Hematopoietic multipotent progenitor cell treated with erythropoietin and hydrocortisone succinate and interleukin-3 and kit ligand, for 4 days (in vitro differentiated cells): ENCODE measurements at places on chromosomes 11 and 22.

DNA sequence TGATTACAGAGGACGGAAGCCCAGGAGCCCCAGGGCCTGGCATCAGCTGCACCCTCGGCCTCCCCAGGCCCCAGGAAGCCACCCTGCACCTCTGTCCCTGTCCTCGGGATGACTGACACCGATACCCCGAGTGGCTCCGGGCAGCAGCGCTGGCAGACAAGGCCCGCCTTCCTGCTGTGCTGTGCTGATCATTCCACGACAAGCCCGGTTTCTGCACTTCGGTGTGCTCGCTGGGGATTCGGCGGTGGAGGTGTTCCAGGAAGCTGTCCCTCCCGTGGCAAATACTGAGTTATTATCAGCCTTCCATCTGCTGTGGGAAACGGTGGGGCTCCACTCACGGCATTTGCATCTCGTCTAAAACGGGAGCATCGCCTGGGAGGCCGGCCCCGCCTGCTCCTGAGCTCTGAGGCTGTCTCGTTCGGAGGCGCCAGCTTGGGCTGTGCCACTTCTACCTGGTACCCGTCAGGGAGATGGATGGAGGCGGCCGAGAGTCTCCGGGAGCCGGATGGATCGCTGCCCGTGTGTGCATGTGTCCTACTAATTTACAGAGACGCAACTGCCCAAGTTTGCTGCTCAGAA is 506.1 kb downstream of the BRD1 start:
- DNase-seq, result no peak

- no peak for DNase-seq
Observed at GRCh38 chr11:129590030-129590752, 214.5 kb downstream of the BARX2 start.

GRCh38 chr11:113313601-113314000 is 782 bp upstream of the TTC12 start:
- no peak for DNase-seq

DNA sequence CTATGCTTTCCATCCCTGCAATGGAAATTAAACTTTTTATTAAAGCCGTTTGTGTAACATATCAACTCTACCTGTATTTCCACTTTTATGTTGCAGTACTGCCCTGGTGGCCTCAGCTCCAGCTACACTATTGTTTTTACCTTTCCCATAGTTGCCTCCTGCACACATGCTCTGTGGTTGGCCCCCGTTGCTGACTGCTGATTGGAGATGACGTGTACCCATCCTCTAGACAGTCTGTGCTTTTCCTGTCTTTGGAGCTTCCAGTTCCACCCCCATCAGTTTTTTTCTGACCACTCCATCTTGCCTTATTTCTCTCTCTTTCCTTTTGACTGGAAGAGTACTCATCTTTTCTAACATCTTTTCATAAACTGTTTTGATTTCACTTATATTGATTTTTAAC is 123.8 kb downstream of the TEAD1 start:
- DNase-seq, result no peak

DNA sequence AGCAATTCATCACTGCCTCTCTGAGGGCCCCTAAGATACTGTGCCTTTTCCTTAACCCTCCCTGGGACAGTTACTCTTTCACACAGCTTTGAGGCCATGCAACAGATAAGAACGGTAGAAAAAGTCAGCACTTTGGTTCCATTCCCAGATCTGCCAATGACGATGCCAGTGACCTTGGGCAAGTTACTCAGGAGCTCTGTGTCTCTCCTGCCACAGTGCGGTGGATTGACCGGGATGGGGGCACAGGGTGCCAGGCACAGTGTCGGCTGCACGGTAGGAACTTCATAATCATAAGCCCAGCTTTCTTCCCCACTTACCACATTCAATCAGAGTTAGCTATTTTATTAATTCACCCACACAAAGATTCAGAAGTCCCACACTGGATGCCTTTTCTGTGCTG is 1041.8 kb downstream of the TBC1D22A start:
- no peak for DNase-seq

DNA sequence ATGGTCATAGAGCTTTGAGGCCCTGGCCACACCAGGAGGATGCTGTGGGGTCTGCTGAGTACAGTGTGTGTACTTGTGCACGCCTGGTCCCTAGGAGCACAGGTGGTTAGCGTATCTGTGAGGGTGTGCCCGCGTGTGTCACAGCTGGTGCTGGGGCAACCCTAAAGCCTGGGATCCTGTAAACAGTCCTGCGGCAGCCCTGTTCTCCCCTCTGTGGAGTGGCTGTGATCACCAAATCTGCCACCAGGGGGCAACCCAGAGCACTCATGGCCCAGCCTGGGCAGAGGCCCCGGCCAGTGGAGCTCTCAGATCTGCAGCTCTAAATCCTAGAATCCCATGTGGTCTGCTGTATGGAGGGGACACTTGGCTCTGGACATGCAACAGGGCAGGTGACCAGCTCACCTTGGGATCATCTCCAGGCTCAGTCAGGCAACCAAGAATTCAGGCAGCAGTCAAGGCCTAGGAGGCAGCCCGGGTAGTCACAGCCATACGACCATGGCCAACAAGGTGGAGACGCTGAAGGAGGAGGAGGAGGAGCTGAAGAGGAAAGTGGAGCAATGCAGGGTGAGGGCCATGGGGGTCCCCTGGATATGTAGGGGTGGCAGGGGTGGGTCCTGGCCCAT is 3.9 kb downstream of the SH3BP1 start:
- peak; percentile 90 for DNase-seq

- no peak for DNase-seq
Observed at GRCh38 chr11:69487849-69488542, 6.5 kb downstream of the LINC01488 start.

DNA sequence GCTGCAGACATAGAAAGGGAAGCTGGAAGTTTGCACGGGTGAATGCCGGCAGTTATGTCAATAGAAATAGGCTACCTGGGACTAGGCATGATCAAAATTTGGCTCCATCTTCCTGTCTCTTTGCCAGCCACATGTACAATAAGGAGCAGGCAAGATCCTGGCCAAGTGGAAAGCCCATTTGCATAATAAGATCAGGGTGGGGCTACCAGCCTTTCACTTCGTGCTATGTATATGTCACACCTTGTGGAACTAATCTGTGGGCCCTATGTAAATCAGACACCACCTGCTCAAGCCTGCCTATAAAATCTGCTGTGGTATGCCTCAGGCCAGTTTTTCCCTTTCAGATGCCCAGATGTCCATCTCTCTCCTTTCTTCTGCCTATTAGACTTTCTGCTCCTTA is 79.3 kb upstream of the DRD2 start:
- no peak for DNase-seq

DNA sequence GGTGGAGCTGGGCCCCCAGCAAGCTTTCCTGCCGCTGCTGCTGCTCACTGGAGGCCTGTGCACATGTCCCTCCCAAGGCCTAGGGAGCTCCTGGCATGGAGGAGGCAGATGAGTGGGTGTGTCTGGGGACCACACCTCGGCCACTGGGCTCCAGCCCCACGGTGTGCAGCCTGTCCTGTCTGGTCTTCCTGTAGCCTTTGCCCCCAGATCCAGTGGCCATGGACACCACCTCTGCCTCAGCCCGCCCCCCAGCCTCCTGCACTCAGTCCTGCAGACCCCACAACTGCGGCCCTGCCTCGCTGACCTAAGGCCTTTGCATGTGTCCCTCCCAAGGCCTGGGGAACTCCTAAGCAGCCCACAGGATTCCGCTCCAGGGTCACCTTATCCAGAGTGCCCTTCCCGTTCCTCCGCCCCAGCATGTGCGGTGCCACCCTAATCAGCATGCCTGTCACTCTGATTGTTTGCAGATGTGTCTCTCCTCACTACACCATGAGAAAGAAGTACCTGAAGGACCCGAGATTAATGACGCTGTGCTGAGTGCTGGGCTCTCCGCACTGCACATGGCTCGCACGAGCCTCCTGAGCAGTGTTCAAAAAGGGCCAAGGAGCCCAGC is 8.6 kb downstream of the GAL start:
- DNase-seq, result no peak

DNA sequence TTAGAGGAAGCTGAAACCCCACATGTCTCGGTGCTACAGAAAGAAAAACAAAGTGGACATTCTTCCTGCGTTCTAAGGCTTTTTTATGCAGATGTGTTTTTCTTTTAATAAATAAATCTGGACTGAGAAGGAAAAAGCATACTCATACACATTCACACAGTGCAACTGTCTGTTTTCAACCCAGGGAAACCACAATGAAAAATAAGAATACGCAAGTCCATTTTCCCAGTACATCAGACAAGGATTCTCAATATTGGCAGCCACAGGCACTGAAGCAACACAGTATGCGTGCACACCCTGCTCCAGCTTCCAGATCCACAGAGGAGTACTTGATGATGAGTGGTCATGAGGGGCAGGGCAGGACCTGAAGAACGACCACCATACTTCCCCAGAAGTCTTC is 86.9 kb downstream of the ETS1 start:
- no peak for DNase-seq
